ENCODE measurements at places on chromosomes 12 and 14.

GRCh38 chr14:103534576-103535061, 5.6 kb downstream of the TRMT61A start:
- no peak for DNase-seq

DNA sequence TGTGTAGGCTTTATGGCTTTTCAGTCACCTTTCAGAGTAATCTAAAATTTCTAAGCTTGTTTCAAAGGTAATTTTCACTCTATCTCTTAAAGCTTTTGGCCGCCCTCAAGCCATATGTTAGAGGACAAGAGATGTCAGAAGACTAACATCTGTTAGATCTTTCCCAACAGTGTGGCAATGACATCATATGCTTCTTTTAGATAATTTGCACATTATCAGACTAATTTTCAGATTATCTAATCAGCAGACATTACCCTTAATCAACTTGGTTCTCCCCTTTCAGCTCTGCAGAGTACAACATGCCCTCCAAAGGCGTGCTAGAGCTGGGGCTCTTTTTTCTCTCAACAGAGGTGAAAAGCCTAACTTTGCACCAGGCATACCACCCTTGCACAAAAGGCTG, 207.1 kb downstream of the DPF3 start:
- DNase-seq, result no peak

GRCh38 chr12:130196827-130197226, 34.6 kb downstream of the FZD10 start:
- no peak for DNase-seq

- DNase-seq, result no peak
Measured at GRCh38 chr12:62766496-62766895, 168.5 kb downstream of the PPM1H start.

DNA sequence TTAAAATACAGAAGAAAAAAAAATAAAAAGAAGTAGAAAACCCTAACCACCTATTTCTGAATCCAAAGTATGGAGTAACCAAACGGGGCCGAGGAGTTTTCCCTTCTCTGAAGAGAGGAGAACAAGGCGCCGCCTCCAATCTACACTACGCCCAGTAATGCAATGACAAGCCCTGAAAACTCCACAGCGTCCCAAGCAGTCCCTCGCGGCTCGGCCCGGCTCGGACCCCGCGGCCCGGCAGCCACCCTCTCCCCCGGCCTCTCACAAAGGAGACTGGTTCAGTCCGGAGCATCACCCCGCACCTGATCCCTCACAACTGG, 371 bp downstream of the CHD8 start:
- DNase-seq, result peak; percentile 33

GRCh38 chr12:74903522-74903921, 306.1 kb downstream of the KCNC2 start:
- DNase-seq, result peak; percentile 38
